CD4-positive, CD25-positive, alpha-beta regulatory T cell (primary cell): ENCODE measurements at places on chromosomes 3 and 15. TPM values are rescaled to one million over a fixed set of nuclear protein-coding genes. Genes with fewer than 3 reads are reported as not detected.

Gene NMNAT3
- total RNA-seq: 1.5 TPM

DNA sequence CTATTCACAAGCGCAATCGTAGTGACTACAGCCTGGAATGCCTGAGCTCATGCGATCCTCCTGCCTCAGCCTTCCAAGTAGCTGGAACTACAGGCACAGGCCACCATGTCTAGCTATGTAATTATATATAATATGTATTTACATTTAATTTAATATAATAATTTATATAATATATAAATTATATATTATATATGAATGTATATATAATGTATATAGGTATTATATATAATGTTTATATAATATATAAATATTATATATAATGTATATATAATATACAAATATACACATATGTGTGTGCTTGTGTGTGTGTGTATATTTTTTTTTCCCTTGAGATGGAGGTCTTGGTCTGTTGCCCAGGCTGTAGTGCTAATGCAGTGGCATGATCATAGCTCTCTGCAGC, 27.6 kb upstream of the ULK4 start:
- H3K36me3 ChIP-seq: no peaks in the 10 kb centered on the region
- no peak overlapping the region for H3K4me3 ChIP-seq
- no peak for DNase-seq
- no peaks in the 10 kb centered on the region for H3K4me1 ChIP-seq

DNA sequence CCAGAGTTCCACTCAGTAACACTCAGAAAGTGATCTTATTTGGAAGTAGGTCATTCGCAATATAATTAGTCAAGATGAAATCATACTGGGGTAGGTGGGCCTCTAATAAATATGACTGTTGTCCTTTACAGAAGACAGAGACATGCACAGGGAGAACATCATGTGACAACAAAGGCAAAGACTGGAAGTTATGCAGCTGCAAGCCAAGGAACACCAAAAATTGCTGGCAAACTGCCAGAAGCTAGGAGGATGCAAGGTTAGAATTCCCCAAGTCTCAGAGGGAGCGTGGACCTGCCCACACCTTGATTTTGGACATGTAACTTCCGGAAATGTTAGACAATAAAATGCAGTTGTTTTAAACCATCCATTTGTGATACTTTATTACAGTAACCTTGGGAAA, 471.5 kb upstream of the AGTR1 start:
- DNase-seq: no peak
- H3K36me3 ChIP-seq: no peaks in the 10 kb centered on the region
- H3K27ac ChIP-seq: no peak overlapping the region
- H3K4me3 ChIP-seq: no peak overlapping the region

- H3K36me3 ChIP-seq: no peaks in the 10 kb centered on the region
- no peaks in the 10 kb centered on the region for H3K27me3 ChIP-seq
- H3K4me1 ChIP-seq: no peaks in the 10 kb centered on the region
- H3K4me3 ChIP-seq: no peak overlapping the region
- DNase-seq: no peak
- no peak overlapping the region for H3K27ac ChIP-seq
Observed at GRCh38 chr3:35832140-35832571, 192.8 kb downstream of the ARPP21 start.

DNA sequence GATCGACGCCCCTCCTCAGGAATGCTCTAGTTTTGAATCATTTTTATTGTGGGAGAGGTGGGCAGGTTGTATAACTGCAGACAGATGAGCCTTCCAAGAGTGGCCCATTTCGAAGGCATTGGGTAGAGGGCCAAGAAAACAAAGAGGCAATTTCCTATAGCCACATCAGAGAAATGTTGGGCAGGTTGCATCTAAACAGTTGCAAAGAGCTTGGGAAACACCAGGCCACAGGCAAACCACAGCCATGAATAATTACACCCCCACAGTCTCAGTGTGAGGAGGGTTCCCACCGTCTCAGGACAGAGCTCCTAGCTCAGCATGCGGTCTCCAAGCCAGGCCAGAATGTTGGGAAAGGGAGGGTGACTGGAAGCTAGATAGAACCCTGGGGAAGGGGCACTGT, 257.3 kb downstream of the ABHD5 start:
- peaks cover 5% of the 10 kb centered on the region for H3K4me1 ChIP-seq
- H3K27me3 ChIP-seq: peaks cover 4% of the 10 kb centered on the region
- no peak overlapping the region for H3K27ac ChIP-seq
- no peak for DNase-seq
- H3K4me3 ChIP-seq: no peak overlapping the region
- no peaks in the 10 kb centered on the region for H3K36me3 ChIP-seq

- H3K27me3 ChIP-seq: no peaks in the 10 kb centered on the region
- H3K27ac ChIP-seq: no peak overlapping the region
- H3K4me1 ChIP-seq: peaks cover 10% of the 10 kb centered on the region
- DNase-seq: no peak
- H3K4me3 ChIP-seq: no peak overlapping the region
Observed at GRCh38 chr3:71112576-71112975, 471.0 kb downstream of the FOXP1 start.

GRCh38 chr3:29829340-29829739, 548.5 kb downstream of the RBMS3 start:
- no peak for DNase-seq
- H3K36me3 ChIP-seq: no peaks in the 10 kb centered on the region
- H3K27ac ChIP-seq: no peak overlapping the region

Gene CPA3
- total RNA-seq: 1.1 TPM

DNA sequence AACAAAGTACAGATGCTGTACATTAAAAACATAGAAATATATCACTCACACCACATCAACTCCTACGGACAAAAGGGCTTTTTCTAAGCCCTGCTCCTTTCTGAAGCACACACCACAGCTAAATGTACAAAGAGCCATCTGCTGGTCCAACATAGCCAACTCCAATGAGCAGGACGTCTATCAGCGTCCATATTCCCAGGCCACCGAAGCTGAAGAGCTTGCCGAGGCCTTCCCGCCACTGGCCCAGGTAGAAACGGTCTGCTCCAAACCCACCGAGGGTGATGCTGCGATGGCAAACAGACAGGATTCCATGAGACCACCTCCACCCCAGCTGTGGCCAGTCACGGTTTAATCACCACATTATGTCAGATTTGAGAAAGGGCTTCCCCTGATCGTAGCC, 9.8 kb downstream of the TM2D3 start:
- H3K27me3 ChIP-seq: no peaks in the 10 kb centered on the region
- peak overlapping the region; percentile 82 for H3K27ac ChIP-seq
- peaks cover 63% of the 10 kb centered on the region for H3K36me3 ChIP-seq
- peaks cover 18% of the 10 kb centered on the region for H3K4me1 ChIP-seq
- H3K4me3 ChIP-seq: peak overlapping the region; percentile 53

Gene PTX3
- 0.20 TPM for total RNA-seq

DNA sequence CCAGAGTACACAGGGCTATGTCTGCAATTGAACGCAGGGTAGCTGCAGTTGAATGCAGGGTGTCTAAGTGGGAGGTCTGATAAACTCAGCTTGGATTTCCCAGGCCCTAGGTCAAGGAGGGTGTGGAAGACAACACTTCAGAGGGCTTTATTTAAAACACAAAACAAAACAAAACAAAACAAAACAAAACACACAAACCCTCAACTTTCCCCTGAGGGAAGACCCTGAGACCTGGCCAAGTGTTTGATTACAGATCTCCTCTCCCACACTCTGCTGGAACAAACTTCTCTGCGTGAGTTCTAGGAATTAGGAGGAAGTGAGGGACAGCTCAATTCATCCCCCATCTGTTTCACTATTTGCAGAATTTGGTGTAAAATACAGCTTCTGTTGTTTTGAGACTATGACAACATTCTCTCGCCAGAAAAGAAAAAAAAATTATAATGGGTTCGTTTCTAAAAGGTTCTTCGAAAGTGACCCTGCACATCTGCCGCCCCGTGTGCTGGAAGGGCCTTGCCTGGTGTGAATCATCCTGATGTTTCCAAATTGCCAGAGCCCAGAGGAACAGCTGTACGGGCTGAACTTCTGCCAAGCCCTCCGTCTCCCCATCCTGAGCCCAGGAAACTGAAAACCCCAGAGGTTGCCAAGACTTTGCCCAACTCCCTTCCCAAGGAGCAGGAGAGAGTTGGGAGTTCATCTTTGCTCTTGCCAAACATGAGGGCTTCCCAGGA, 73.3 kb upstream of the RAD18 start:
- H3K27me3 ChIP-seq: no peaks in the 10 kb centered on the region
- no peaks in the 10 kb centered on the region for H3K4me1 ChIP-seq
- no peaks in the 10 kb centered on the region for H3K36me3 ChIP-seq
- DNase-seq: no peak

- H3K36me3 ChIP-seq: no peaks in the 10 kb centered on the region
- peaks cover 21% of the 10 kb centered on the region for H3K27me3 ChIP-seq
- no peak overlapping the region for H3K27ac ChIP-seq
- peaks cover 12% of the 10 kb centered on the region for H3K4me1 ChIP-seq
Observed at GRCh38 chr15:68559345-68560310, 19.2 kb upstream of the CORO2B start.

DNA sequence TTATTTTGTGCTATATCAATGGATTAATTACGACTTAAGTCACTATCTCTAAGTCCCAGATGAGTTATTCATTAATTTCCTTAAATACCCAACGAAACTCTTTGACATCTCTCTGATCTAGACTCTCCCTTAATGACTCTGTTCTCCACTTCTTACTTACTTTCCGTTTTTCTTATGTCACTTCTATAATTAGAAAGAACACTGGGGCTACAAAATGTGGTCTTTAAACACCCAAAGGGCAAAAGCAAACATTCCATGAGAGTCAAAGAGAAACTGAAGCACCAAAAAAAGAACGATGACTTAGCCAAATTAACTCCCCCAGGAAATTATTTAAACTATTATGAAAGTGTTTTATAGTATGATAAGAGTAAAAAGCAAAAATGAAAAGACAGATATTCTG, 166.4 kb upstream of the UBE2E2 start:
- H3K4me3 ChIP-seq: no peak overlapping the region
- DNase-seq: no peak
- H3K27me3 ChIP-seq: no peaks in the 10 kb centered on the region

Gene DZIP1L
- not detected for total RNA-seq

DNA sequence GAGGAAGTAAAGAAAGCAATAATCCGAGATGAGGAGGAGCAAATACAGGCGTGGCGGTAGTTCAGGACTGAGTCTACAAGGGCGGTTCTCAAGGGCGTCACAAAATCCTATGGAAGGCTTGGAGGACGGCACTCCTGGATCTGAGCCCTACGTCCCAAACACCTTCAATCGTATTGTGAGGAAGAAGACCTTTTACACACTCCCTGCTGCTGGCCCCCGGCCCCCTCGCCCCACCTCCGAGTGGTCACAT, 747 bp downstream of the PLD1 start:
- H3K4me3 ChIP-seq: peak overlapping the region; percentile 53
- H3K27ac ChIP-seq: no peak overlapping the region
- H3K36me3 ChIP-seq: no peaks in the 10 kb centered on the region
- DNase-seq: no peak
- peaks cover 13% of the 10 kb centered on the region for H3K4me1 ChIP-seq

- H3K36me3 ChIP-seq: no peaks in the 10 kb centered on the region
Observed at GRCh38 chr15:89376388-89376787, 41.8 kb upstream of the POLG start.

DNA sequence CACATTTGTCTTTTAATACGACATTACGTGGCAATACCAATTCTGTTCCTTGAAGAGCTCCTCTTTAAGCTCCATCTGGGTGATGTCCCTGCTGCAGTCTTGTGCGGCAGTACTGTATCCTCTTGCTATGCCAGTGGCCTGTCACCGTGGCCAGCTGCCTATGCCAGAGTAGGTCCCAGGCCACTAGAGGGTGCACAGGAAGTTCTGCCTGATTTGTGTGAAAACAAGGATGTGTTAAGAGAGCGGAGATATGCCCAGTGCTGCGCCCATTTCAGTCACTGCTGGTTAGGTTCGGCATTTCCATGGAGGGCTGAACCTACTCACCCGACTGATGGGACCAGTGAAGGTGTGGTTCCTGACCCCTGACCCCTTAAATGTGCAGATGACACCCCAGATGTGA, 25.2 kb downstream of the NIPA1 start:
- peaks cover 4% of the 10 kb centered on the region for H3K36me3 ChIP-seq
- no peak overlapping the region for H3K4me3 ChIP-seq
- no peaks in the 10 kb centered on the region for H3K4me1 ChIP-seq
- no peaks in the 10 kb centered on the region for H3K27me3 ChIP-seq
- no peak overlapping the region for H3K27ac ChIP-seq

GRCh38 chr3:154843647-154844046, 236.5 kb upstream of the MME start:
- no peak overlapping the region for H3K4me3 ChIP-seq
- H3K36me3 ChIP-seq: no peaks in the 10 kb centered on the region
- no peaks in the 10 kb centered on the region for H3K4me1 ChIP-seq
- no peak for DNase-seq
- no peaks in the 10 kb centered on the region for H3K27me3 ChIP-seq

Gene ZNF280D
- 34.1 TPM for total RNA-seq

DNA sequence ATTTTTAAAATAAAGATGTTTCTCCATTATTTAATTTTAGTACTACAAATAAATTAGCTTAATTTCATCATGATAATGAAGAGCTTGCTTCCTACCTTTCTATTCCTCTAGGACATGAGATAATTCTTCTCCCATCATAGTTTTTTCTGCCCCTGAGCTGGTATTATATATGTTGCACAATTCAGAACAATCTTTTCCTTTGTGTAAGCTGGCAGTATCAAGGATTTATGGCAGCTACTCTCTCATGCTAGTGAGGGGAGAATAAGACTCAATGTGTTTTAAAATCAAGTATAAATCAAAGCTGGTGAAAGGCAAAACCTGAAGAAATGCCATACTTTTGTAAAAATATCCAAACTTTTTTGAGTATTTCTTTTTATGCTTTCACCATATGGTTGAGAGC, 1405.3 kb downstream of the SI start:
- H3K27me3 ChIP-seq: no peaks in the 10 kb centered on the region
- no peak overlapping the region for H3K27ac ChIP-seq
- no peaks in the 10 kb centered on the region for H3K4me1 ChIP-seq
- H3K4me3 ChIP-seq: no peak overlapping the region
- H3K36me3 ChIP-seq: no peaks in the 10 kb centered on the region
- no peak for DNase-seq

GRCh38 chr3:72655131-72655551, 193.1 kb downstream of the SHQ1 start:
- no peak overlapping the region for H3K4me3 ChIP-seq
- H3K27me3 ChIP-seq: no peaks in the 10 kb centered on the region
- no peaks in the 10 kb centered on the region for H3K36me3 ChIP-seq
- no peak overlapping the region for H3K27ac ChIP-seq

GRCh38 chr3:104787306-104787705, 579.4 kb upstream of the ALCAM start:
- H3K4me3 ChIP-seq: no peak overlapping the region
- no peaks in the 10 kb centered on the region for H3K27me3 ChIP-seq
- no peaks in the 10 kb centered on the region for H3K4me1 ChIP-seq
- no peak overlapping the region for H3K27ac ChIP-seq
- no peak for DNase-seq
